ENCODE measurements at places on chromosomes 5 and 9.

DNA sequence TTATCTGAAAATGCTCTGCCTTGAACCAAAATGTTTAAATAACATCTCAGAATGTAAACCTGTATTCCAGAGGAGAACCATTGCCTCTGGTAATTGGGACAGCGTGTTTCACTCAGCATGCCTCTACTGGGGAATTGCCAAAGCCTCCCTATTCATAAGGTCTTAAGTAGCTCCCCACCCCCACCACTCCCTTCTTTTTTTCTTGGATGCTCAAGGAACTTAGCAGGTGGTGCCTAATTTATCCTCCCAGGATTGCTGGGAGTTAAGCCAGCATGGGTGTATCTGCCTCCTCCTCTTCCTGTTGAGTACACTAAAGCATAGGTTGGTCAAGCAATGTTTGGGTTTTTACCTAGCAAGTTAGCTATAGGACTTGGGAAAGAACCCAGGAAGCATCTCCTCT, 220.2 kb downstream of the DMAC1 start:
- no peak for DNase-seq

DNA sequence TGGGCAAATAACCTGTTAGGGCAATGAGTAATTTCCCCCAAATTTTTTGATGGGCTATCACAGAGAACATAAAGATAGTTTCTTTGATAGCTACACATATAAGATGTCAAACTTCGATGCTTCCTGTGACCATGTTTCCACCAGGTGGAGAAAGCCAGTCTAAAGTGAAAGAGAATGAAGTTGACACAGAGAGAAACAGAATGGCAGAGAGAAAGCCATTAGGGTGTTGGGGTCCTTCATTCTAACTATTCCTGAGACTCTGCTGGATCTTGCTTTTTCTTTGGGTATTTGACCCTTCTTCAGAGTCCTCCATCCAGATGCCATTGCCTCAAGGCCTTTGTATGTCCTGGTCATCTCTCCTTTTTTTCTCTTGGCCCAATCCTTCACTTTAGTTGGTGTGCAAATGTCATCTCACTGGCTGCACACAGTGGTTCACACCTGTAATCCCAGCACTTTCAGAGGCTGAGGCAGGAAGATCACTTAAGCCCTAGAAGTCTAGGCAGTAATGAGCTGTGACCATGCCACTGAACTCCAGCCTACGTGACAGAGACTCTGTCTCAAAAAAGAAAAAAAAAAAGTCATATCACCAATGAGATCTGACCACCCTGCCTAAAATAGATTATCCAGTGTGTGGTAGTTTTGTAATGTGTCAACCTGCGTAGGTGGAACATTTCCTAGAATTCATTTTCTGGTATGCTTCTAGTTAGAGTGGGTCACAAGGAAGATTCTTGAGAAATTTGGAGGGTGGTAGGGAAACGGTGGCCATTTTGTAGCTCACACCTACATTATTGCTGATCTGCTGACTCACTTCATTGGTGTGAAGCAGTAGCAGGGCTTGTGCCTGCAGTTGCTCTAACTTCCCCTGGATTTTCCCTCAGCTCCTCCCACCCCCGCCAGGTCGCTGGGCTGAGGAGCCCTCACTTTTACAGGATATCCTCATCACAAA, 20.8 kb upstream of the KIF2A start:
- no peak for DNase-seq

GRCh38 chr5:102903074-102903871, 148.2 kb downstream of the PAM start:
- no peak for DNase-seq

DNA sequence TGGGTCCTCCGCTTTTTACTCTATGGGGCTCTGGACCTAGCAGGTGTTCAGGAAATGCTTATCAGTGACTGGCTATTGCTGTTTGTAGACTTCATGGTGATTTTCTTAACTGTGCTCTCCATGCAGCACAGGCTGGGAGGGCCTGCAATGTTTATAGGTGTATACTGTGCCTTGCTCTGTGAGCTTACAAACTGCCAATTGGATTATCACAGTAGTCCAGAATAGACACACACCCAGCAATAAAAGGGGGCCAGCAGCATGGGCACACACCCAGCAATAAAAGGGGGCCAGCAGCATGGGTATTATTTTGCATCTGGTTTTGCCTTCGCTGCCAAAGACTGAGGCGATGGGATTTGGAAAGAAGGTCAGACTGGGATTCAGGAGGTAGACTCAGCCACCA, 100.0 kb downstream of the CRB2 start:
- DNase-seq = no peak

DNA sequence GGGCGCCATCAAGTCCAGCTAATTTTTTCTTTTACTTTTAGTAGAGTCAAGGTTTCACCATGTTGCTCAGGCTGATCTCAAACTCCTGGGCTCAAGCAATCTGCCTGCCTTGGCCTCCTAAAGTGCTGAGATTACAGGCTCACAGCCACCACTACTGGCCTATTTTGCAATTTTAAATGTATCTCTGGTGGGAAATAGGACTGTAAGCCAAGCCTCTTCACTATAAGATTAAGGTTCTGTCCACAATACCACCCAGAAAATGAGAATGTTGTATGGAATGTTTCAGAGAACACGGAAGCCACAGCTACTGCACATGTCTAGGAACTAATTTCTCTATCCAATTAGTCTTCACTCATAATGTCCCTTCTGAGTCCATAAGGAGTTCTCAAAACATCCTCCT, 607.3 kb downstream of the PRELID2 start:
- no peak for DNase-seq

- no peak for DNase-seq
These were observed 7.2 kb downstream of the IRGM start for GRCh38 chr5:150853561-150853960.

- DNase-seq = no peak
These were observed 248.5 kb upstream of the PANK3 start for GRCh38 chr5:168827636-168828035.

- DNase-seq = no peak
These were observed 6.1 kb upstream of the PLGRKT start for GRCh38 chr9:5443850-5444249.

DNA sequence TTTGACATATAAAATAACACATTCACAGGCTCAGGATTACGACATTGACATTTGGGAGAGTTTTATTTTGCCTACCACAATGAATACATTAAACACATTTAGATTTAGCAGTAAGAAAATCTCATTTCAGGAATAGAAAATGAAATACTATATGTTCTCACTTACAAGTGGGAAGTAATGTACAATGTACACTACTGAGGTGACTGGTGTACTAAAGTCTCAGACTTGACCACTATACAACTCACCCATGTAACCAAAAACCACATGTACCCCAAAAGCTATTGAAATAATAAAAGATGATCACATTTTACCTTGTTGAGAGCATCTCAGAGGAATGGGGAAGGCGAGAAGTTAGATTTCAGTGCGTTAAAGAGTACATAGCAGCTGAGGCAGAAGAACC, 1202.4 kb upstream of the SEMA6A start:
- no peak for DNase-seq

DNA sequence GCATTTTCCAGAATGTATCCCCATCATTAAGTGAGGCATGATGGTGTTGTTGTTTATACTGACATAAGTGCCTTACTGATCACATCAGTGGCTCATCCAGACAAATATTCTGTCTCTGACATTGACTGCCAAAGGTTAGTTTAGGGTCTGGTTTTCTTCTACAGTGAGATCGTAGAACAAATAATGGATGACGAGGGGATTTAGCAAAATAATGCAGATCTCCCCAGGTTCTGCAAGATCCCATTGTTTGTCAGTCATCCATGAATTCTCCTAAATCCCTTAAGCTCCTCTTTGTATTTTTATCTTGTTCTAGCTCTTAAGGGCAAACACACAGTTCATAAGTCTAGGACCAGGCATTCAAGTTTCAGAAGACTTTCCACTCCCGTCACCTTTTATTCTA, 93.1 kb upstream of the DHFR start:
- no peak for DNase-seq

DNA sequence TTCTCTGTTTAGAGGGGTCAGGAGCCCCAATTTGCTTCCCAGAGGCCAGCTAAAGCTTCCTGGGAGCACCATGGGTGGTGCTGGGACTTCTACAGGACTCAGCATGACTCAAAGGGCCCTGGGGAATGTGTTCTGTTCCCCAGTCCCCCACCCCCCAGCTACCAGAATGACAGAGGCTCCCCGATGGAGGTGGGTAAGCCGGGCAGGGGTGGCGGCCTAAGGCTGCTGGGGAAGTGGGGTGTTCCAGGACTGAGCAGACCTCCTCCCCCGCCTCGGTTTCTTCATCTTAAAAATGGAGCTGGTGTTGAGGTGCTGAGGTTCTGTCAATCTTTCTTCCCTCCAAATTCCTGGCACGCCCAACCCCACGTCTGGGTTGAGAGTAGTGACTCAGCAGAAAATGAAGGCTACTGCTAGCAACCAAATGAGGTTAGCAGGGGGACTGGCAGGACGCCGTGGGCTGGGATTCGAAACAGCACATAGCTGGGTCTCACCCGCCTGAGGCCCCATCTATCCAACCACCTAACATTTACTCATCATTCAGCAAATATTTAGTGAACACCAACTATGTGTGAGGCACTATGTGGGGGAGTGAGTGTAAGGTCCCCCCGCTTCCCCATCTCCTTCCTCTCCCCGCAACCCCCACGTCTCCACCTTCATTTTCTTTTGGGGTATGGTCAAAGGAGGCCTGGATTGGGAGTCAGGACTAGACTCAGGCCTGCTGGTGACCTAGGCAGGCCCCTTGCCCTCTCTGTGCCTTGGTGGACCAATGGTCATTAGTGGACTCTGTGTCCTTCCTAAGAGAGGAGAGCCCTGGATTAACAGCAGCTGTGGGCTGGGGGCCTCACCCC, 50.2 kb downstream of the C9orf50 start:
- DNase-seq = peak; percentile 25

- DNase-seq = peak; percentile 99
These were observed 28.1 kb downstream of the FRMPD1 start for GRCh38 chr9:37678789-37679273.

DNA sequence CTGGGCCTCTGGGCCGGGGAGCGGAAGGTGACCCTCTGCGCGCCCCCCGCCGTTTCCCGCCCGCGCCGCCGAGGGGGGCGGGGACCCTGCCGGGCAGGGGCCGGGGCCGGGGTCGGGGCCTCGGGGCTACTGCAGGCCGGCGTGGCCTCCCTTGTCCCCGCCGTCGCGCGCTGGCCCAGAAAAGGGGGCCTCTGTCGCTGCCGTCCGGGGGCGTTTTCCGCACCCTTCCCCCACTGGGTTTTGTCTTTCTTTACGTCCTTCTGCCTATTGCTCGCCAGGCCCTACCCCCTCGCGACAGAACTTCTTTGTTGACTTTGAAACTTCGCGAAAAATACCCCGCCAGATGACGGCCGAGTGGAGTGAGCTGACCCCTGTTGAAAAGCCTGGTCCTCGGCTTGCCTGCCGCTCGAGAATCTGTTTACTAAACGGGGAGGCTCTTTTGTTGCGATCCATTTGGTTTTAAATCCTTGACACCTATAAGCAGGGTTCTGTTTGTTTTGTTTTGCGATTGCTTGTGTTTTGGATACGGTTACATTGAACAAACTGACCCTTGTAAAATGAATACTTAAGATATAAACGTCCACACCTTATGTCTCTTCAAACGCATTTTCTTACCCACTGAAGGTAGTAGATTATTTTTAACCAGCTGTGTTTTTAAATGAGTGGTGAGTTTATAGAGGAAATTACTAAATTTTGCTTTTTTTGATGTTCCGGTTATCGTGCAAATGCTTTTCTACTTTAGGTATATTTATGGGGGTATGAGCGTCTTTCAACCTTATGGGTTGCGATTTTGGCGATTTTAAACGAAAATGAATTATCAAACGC, 765 bp downstream of the MARCHF6 start:
- no peak for DNase-seq

GRCh38 chr9:4690144-4690543, 10.8 kb downstream of the CDC37L1 start:
- no peak for DNase-seq

DNA sequence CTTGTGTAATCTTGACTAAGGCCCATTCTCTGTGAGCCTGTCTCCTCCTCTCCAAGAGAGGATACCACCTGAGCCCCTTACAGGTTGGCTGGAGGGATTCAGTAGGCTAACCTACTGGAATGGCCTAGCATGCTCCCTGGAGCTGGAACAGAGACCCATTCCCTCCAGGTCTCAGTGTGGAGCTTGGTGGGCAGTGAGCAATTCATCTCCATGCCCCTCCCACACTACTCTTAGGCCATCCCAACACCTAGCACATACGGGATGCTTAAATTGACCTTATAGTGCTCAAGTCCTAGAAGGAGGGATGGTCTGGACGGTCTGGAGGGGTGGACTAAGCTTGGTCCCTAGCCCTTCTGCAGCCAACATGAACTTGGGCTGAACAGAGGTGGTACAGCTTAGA, 75.6 kb downstream of the CRB2 start:
- DNase-seq = no peak

- DNase-seq = no peak
These were observed 101.9 kb downstream of the ADAMTS2 start for GRCh38 chr5:179243333-179243732.

DNA sequence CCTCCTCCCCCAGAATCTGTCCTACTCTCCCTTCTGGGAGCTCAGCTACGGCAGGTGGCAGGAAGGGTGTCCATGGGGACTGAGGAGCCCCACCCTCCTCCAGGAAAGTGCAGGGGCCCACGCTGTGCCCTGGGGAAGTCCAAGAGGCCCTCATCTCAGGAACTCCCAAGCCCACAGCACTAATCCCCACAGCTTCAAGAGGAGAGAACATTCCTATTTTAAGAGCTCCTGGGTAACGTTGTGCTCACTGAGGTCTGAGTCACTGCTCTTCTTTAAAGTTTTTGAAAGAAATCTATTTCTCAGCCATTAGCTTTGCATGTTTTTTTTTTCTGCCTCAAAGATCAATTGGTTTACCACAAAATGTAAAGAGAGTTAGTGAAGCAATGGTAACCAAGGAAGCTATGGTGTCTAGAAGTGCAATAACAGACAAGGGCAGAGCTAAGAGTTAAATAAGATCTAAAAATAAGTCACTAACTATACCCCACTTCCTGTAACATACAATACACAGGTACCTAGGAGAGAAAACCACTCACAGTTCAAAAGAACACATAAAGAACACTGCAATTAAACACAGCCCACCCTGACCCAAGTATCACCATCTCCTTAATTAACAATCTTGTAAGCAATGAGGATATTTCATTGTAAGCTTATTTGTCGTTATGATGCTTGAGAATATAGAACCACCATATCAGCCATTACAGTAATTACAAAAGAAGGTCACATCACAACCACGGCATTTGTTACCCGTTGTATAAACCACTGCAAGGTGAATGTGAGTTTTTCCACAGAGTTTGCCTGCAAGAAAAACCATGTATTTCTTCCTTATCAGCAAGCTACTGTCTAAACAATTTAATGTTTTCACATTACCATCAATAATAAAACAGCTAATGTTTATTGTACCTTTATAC, 382.3 kb upstream of the SLC30A5 start:
- DNase-seq = no peak

- DNase-seq = no peak
These were observed 431.5 kb upstream of the SGCD start for GRCh38 chr5:155895484-155895883.

All from CMK (cell line).